Thoracic aorta (tissue), 2 donors: ENCODE measurements at places on chromosomes 2 and 18. TPM values are rescaled to one million over a fixed set of nuclear protein-coding genes. Genes with fewer than 3 reads are reported as not detected.

DNA sequence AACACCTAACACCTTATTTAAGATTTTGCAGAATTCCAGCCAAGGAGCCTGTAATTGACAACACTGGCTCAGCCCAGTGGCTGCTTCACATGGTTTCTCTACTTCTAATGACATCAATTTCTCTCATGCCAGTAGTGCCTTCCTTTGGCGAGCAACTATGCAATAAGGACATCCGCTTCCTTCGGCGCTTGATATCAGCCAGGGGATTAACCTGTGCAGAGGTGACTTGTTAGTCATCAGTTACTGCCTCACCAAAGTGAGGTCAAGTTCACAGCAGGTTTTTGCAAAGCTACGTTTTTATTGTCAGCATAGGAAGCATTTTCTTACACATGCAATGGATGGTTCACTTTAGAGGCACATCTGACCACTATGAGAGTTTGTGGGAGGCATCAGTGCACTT lies 24.0 kb upstream of the EDAR start:
- no peak for DNase-seq

- no peak for DNase-seq
Measured at GRCh38 chr2:8882094-8882493, 44.7 kb upstream of the KIDINS220 start.

GRCh38 chr2:8475349-8476031 lies 206.4 kb upstream of the ID2 start:
- DNase-seq: no peak

DNA sequence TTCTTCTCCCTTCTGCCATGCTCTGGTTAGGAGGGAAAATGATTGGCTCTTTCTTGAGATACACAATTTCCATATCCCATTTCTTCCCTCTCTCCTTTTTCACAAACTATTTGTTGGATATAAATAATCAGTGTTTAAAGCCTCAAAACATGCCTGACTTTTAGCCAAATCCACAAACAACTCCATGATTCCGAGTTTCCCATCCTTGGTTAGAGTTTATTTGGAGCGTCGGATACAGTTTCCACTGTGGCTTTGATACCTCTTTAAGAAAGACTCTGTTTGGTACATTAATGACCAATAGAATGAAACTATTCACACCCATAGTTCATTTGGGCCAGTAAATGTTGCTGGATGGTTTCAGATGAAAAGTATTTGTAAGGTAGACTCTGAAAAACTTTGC lies 5.9 kb upstream of the FHL2 start:
- DNase-seq: no peak

Gene PARD6G
- total RNA-seq: 3.0 TPM
